ENCODE measurements at places on chromosomes 5 and 9. TPM values are rescaled to one million over a fixed set of nuclear protein-coding genes. Genes with fewer than 3 reads are reported as not detected.

PCDHB10 gene
- total RNA-seq: 6.4 TPM

DNA sequence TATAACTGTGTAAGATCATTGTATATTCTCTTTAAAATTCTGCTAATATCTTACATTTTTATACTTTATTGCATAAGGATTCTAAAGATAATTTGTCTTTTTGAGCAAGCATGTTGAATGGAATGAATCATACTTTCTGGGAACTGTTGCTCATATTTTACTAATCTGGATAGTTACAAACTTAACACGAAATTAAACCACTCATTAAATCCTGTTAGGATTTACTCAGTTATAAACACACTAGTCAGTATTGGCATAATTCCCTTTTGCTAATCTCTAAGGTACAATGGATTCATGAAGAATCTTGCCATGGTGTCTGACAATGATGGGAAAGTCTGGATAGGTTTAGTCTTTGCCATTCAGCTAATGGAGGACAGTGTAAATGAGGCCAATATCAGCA lies 338.1 kb upstream of the SMC2 start:
- ATAC-seq: no peak

GRCh38 chr9:28970241-28970654 lies 1397.0 kb upstream of the C9orf72 start:
- no peak for ATAC-seq

GRCh38 chr5:658103-658502 lies 35.0 kb downstream of the TPPP start:
- ATAC-seq: no peak

- peak; percentile 60 for ATAC-seq
These were observed 42.7 kb downstream of the SVEP1 start for GRCh38 chr9:110536822-110537221.

DNA sequence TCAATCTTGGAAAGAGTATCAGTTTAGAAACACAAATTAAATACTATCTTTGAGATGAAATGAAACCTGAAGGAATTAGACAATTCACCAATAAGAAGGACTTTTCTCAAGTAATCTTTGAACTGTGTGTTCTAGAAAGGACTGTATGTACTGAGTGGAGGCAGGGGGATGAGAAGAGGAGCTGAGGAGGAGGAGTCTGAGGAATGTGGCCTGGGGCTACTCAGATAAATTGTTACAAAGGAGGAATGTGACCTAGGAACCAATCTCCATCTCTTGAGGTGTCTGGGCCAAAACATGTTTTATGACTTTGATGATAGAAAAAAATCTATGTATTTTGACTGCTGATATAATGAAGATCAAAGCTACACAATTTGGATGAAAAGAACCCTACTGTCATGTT lies 124.3 kb upstream of the ANKRD55 start:
- no peak for ATAC-seq

ECSCR gene
- 34.9 TPM for total RNA-seq

ACER2 gene
- 6.1 TPM for total RNA-seq

- no peak for ATAC-seq
These were observed 193.1 kb downstream of the MEF2C start for GRCh38 chr5:88689668-88690408.

DNA sequence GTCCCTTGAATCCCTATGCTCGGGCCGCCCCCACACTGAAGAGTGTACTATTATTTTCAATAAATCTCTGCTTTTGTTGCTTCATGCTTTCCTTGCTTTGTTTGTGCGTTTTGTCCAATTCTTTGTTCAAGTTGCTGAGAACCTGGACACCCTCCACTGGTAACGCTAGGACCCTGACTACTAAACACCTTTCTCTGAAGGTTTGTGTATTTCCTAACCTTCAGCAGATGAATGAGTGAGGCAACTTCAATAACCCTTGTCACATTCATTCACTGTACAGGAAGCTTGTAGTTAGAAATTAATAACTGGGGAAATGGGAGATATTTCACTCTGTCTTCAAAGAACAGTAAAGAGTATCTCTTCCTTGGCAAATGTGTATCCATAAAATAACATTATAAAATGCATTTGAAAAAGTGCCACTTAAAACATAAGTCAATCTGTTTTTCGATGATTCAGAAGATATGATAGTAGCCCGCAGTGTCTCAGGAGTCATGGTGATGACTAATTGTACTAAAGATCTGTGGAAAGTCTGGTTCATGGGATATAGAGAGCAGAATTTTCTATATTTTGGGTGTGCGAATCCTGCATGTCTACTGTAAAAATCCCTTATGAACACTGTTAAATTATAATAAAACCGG lies 43.2 kb upstream of the ANKH start:
- no peak for ATAC-seq

- no peak for ATAC-seq
These were observed 62.0 kb upstream of the MEF2C start for GRCh38 chr5:88944751-88945531.

PDCD1LG2 gene
- total RNA-seq: 2.2 TPM

DNA sequence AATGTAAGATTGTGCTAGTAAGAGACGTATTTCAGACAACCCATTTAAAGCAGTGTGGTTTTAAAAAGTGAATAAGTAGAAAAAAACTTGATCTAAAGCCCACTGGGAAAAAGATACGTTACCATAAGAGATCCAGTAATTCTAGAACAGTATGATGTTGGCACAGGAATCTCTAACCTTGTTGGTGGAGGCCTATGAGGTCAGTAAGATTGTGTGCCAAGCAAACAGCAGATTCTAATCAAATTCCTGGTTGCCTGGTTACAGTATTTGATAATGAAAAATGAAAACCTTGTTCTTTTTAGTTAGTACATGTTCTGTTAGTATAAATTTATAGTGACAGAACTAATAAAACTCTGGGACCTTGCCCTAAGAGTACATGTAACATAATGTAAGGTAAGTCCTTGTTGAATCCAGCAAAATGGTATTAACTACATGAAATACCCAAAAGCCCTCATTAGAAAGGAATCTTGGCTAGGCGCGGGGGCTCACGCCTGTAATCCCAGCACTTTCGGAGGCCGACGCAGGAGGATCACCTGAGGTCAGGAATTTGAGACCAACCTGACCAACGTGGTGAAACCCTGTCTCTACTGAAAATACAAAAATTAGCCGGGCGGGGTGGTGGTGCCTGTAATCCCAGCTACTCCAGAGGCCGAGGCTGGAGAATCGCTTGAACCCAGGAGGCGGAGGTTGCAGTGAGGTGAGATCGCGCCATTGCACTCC lies 33.2 kb upstream of the DMXL1 start:
- no peak for ATAC-seq

CD72 gene
- total RNA-seq: 1.0 TPM

DNA sequence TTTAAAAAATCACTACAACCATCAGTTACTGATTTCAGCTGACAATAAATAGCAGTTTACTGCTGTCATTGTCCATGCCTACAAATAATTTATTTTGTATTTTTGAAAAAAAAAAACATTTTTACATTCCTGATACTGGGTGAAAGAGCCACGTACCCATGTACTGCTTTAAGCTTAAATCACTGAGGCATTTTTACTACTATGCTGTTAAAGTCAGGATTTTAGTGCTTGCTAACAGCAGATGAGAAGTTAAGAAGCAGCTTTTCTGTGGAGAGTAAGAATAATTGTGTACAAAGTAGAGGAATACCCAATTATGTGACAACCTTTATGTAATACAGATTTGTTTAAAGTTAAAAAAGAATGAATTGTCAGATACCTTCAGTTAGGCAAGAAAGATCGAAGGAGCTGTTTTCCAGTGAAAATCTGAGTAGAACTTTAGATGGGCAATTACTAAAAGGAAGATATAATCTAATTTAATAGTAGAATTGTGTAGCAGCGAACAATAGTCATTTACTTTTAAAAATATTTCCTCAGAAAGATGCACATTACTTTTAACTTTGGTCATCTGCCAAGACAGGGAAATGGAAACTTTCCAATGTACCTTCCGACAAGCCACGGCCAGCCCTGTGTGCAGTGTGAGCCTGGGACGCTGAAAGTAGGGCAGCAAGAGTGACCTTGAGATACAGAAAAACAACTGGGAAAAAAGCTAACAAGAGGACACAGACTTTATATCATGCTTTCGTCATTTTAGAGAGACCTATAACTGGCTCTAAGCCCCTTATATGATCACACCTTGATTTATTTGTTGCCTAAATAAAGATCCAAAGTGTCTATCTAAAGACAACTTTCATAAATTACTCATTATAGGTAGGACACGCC lies 39.9 kb downstream of the RHOBTB3 start:
- no peak for ATAC-seq

DNA sequence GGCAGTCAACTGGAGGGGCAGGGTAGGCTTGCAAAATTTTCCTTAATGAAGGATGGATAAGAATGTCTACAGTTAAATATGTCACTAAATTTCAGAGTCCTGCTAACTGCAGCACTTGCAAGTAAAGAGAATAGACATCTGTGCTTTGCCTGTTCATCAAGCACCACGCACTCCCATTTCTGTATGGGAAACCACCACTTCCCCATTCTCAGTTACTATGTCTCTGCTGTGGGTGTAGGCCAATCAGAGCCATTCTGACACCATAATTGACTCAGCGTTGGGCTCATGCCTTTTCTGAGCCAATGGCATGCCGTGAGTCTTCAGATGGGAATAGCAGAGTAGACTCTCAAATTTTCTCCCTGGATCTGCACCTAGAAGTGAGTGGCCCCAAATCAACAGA lies 247.5 kb downstream of the GABRB2 start:
- ATAC-seq: no peak

TIFAB gene
- not detected for total RNA-seq

PLGRKT gene
- total RNA-seq: 8.8 TPM

GRCh38 chr5:76582230-76583162 lies 40.7 kb downstream of the F2RL2 start:
- no peak for ATAC-seq

- ATAC-seq: no peak
These were observed 22.0 kb upstream of the MAPK9 start for GRCh38 chr5:180313677-180314505.

DNAI1 gene
- total RNA-seq: not detected

GRCh38 chr9:33923998-33924701 lies 107.2 kb downstream of the UBE2R2 start:
- no peak for ATAC-seq

GRCh38 chr9:134205672-134206310 lies 41.4 kb upstream of the RNU6ATAC start:
- ATAC-seq: peak; percentile 71

C5orf58 gene
- not detected for total RNA-seq

- ATAC-seq: no peak
These were observed 22.1 kb upstream of the PLPP6 start for GRCh38 chr9:4640027-4640426.

DNA sequence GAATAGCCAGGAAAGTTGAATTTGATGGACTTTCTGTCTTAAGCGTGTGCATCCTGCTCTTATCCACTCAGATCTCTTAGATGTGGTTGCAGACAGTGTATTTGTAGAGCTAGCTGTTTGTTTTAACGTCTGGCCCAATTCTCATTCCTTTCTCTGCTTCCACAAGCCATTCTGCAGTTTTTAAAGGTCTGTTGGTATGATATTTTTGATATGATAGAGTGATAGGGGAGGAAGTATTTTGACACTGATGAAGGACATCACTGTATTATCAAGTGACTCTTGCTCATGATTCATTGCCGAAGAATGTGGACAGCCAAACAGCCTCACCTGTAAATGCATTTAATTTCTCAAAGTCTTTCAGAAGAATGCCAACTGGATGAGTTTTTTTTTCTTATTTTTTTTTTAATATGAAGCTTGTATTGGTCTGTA lies 4.5 kb downstream of the TJP2 start:
- ATAC-seq: no peak

GRCh38 chr5:67199859-67200258 lies 3.3 kb upstream of the CD180 start:
- no peak for ATAC-seq

DNA sequence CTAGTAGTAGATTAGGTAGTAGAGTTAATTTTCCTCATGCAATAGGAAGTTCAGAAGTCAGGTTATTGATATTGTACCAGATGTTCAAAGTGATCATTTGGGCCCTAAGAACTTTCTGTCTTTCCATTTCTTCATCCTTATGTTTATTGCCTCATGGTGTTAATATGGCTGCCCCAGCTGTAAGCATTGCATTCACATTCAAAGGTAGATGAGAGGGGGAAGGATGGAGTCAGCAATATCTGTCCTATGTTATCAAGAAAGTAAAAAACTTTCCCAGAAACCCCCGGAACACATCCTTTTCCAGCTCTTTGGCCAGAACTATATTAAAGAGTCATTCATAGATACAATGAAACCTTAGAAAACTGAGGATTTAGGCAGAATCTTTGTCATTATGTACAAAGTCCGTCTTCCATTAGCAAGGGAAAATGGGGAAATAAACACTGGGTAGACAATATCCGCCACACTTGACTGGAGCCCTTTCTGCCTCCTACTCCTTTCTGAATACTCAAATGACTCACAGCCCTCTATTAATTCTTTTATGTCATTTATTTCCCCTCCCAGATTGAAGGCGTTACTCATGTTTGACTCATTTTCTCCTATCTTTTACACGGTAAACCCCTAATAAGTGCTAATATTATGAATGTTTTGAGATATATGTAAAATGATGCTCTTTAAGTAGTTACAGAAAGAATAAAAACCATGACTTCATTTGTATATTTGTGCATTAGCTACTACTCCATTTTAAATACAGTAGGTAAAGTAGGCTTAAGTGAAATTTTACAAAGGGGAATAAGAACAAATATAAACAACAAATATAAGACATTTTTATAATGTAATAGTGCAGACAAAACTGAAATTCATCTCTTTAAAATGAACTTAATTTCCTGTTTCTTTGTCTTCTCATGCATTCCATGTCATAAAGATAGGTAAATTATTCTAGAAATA lies 127.6 kb downstream of the SLF1 start:
- no peak for ATAC-seq

NUTM2F gene
- not detected for total RNA-seq

- ATAC-seq: no peak
These were observed 471.3 kb upstream of the KLF4 start for GRCh38 chr9:107960916-107961315.

- ATAC-seq: no peak
These were observed 6.9 kb downstream of the RHOBTB3 start for GRCh38 chr5:95738072-95738471.

DNA sequence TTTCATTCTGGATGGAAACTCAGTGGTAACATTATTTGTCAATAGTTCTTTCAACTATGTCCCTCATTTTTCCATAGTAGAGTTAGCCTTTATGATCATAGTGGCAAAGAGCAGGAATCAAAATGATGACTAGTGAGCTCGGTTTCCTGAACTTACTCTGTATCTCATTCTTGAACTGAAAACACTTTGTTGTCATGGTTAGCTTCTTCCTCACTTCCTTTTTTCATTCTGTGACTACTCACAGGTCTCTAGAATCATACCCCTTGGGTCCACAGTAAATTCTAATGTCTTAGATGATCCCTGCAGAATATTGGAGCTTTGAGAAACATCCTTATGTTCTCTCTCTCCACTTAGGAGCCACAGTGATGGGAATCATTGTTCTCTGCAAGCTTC lies 29.4 kb upstream of the RECK start:
- ATAC-seq: no peak

ACOT12 gene
- not detected for total RNA-seq

- no peak for ATAC-seq
These were observed 1028.5 kb downstream of the CDH18 start for GRCh38 chr5:18959535-18959934.
